ENCODE measurements at places on chromosomes 2 and 18. TPM values are rescaled to one million over a fixed set of nuclear protein-coding genes. Genes with fewer than 3 reads are reported as not detected.

SP140 gene
- 88.7 TPM for total RNA-seq

- DNase-seq = no peak
These were observed 826.2 kb upstream of the DDX18 start for GRCh38 chr2:116988303-116988702.

DNA sequence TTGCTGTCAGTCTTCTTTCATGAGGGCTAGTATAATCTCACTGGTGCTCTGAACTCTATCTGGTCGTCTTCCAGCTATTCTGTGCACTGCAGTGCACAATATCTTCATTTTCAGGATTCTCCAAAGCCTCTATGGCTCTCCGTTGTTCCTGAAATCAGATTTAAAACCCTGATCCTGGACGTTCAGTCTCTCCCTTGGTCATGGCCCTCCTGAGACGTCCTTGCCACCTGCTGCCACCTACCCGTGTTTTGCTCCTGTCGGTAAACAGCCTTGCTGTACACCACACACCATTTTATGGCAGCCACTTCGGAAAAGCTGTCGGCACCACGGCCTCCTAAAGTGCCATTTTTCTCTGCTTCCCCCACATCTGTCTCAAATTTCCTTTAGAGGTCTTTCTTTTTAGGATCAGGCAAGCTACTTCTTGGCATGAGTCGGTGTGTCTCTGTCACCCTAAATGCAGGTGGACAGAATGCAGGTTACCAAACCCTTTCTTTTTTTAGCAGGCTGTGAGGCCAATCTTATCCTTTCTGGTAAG is 170.0 kb downstream of the HRH4 start:
- DNase-seq = no peak

PROC gene
- not detected for total RNA-seq

CD226 gene
- 51.4 TPM for total RNA-seq

GPR35 gene
- total RNA-seq = 25.3 TPM

- DNase-seq = peak; percentile 73
These were observed 941 bp downstream of the ZAP70 start for GRCh38 chr2:97714084-97714949.

L3MBTL4 gene
- 13.4 TPM for total RNA-seq

GRCh38 chr18:68436485-68436884 is 278.4 kb downstream of the TMX3 start:
- no peak for DNase-seq

DNA sequence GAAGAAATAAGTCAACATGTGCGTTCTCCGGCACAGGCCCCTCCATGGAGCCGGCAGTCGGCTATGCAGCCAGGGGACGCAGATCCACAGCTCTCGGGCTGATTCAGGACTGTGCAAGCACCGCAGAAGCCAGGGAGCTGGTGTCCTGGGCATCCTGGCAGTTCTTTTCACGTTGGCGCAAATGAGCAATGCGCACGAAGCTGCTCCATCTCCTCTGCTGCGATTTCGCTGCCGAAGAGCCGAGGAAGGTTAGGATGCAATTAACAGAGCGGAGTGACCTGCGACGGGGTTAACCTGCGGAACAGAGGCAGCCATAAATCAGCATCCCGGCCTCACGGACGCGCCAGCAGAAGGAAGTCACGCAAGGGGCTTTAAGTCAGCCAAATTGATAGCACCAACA is 107.1 kb upstream of the POU3F3 start:
- DNase-seq = no peak

DNA sequence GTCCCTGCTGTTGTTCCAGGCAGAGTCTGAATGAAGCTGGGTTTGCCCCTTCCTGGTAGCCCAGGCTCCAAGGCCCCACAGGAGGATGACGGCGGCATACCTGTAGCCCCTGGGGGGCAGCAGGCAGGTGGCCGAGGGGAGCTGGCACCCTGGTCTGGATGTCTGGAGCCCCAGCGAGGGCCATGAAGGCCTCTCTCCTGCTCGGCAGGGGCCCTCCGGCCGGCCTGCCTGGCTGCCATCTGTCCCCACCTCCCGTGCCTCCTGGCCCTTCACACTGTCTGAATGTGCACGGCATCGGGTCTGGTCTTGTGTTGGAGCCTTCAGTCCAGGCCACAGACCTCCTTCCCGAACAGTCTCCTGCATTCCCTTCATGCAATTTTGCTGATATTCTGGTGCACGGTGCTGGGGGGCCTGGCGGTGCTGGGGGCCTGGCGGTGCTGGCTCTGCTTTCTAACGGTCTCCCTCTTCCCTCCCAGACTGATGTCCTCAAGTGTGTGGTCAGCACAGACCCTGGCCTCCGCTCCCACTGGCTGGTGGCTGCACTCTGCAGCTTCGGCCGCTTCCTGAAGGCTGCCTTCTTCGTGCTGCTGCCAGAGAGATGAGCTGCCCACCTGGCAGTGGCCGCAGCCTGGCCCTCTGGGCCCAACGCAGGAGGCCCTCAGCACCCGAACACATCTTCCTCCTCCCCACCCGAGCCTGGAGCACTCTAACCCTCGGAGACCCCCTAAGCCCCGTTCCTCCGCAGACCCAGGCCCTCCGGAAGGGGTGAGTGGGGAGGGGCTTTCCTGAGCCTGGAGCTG is 13.5 kb downstream of the BOK start:
- DNase-seq = peak; percentile 54

NCL gene
- total RNA-seq = 336 TPM

DNA sequence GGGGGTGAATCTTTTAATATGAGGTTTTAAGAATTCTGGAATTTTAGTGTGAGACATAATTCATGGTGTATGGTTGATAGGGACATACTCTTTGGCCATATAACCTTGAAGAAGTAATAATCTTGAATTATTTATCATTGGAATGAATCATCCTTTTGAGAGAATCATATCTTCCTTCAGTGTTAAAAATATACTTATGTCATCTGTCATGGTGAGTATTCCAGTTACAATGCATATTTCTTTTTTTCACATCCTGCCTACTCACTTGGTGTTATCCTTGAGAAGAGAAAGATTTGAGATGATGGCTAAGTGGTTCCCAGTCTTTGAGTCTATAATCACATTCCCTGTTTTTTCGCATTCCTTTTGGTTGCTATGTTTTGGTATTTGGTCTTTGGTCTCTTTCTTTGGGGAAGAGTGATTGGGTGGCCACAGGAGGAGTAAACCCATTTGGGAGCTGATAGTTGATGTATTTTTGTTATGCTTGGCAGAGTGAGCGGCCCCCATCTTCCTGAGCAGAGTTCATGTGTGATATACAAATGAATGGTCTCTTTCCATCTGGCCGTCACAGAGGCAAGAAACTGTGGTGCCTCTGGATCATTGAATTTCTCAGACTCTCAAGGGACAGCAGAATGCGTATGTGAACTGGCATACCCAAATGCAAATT is 21.6 kb downstream of the ASAP2 start:
- DNase-seq = no peak

DNA sequence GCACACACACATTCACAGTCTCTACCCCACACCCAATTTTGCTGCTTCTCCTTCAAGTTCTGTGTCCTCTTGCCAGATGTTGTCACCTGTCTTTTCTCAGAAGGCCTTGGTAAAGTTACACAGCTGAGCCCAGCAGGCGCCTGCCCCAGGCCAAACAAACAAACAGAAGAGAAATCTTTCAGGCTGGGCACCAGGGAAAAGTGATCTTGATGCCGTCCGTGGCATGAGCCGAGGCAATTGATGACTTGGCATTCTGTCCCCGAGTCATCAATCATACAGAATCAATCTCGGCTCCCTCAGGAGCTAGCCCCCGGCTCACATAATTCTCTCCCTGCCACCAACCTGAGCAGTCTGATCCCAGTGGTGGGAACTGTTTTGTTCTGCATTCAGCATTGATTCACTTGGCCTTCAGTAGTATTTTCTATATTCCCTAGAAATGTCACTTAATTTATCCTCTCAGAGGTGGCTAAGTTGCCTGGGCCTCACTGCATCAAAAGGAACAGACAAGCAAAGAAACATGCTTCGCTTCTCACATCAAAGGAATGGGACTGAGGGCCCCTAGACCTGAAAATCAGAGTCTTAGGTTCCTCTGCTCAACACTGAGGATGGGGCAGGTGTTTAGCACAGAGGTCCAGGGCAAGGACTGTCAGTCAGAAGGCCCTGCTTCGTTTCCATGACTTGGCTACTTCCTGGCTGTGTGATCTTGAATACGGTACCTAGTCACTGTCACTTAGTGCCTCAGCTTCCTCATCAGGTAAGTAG is 278.8 kb upstream of the CELF4 start:
- no peak for DNase-seq

- no peak for DNase-seq
These were observed 48.5 kb downstream of the RTN4 start for GRCh38 chr2:55001716-55002115.

- DNase-seq = no peak
These were observed 510.9 kb downstream of the PARD3B start for GRCh38 chr2:205056151-205056561.

- DNase-seq = peak; percentile 98
These were observed at the start of gene MTERF4 for GRCh38 chr2:241102239-241102803. Gene MTERF4, minus strand, starts transcription at chr2:241102287. Its CDS starts 14 bp downstream, at chr2:241102273.

HNRNPA3 gene
- 93.9 TPM for total RNA-seq

DNA sequence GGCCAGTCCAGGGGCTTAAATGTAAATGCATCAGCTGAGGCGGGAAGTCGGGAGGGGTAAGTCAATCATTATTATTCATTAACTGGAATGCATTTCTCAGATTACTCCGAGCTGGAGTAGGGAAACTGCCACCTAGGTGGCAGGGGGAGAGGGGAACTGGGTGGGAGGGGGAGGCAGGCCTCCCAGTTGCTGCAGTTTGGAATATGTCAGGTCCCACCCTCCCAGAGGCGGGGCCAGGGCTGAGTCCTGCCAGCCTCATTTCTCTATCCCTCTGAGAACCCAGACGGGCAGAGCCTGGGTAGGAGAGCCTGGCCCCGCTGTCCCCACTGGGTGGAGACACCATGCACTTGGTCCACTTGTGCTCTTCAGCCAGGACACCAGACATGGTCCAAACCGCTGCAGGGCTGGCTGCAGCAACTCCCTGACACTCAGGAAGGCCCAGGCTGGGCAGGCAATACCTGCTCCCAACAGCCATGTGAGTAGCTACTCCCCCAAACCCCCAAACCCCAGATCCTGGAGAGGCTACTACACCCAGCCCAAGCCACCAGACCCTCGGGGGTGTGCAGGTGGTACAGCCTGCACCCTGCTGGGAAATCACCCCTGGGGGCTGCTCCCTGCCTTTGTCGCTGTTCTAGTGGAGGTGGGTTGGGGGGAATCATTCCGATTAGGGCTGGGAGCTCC is at the start of gene GPBAR1:
TSS of gene GPBAR1 (plus strand) at position 274 of the 681 bp plus-strand sequence. CDS start 1,710 bp downstream, outside the sequence.
- DNase-seq = no peak

- no peak for DNase-seq
These were observed 210.3 kb downstream of the CLIP4 start for GRCh38 chr2:29325544-29325943.

- no peak for DNase-seq
These were observed 135.3 kb upstream of the SLC1A4 start for GRCh38 chr2:64853894-64854293.

GRCh38 chr18:66005831-66006588 is 255.2 kb downstream of the CDH7 start:
- peak; percentile 62 for DNase-seq

DNA sequence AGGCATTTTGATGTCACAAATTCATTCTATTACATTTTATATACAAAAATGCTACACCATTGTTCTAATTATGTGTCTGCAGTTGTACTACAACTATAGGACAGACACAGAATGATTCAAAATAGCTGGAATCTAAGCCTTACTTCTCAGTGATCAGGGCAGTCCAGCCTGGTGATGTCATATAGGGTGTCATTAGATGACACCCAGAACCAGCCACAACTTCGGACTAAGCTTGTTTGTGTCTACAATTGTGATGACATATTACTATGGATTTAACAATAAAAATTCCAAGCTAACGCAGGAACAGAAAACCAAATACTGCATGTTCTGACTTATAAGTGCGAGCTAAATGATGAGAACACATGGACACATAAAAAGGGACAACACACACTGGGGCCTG is 31.0 kb downstream of the M1AP start:
- no peak for DNase-seq

- DNase-seq = no peak
These were observed 15.2 kb downstream of the MMADHC start for GRCh38 chr2:149572102-149572953.

DNA sequence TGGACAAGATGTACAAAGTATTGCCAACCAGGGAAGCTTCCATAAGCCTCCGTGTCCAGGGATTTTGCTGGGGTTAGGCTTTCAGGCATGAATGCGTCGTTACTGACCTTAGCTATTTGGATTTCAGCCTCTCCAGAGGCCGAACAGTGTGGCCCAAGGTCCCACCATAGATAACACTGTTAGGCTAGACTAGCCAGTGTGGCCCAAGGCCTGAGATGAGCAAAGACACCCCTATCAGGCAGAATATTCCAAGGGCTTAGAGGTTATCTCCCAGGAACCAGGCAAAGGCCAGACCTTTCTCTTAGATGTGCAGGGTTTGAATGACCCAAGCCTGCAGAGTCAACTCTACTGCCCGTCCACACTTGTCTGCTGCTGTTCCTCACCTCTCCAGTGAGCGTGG is 131.7 kb upstream of the NDUFV2 start:
- no peak for DNase-seq

DNA sequence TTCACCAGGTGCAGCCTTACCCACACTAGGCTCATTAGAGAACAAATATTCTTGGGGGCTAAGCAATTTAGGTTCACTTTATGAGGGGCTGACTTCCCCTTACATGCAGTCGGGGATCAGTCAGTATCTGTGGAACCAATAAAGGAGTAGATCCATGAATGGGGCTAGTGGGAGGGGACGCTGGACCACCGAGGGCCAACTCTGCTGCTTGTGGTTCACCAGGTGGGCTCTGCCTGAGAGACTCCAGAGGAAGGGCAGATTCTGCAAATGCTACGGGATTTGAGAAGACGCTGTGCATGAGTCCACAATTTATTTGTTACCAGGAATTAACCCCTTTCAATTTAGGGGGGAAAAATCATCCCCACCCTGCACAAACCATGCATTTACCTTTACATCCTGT is 15.9 kb upstream of the HAAO start:
- DNase-seq = no peak

TMEFF2 gene
- total RNA-seq = not detected

DNA sequence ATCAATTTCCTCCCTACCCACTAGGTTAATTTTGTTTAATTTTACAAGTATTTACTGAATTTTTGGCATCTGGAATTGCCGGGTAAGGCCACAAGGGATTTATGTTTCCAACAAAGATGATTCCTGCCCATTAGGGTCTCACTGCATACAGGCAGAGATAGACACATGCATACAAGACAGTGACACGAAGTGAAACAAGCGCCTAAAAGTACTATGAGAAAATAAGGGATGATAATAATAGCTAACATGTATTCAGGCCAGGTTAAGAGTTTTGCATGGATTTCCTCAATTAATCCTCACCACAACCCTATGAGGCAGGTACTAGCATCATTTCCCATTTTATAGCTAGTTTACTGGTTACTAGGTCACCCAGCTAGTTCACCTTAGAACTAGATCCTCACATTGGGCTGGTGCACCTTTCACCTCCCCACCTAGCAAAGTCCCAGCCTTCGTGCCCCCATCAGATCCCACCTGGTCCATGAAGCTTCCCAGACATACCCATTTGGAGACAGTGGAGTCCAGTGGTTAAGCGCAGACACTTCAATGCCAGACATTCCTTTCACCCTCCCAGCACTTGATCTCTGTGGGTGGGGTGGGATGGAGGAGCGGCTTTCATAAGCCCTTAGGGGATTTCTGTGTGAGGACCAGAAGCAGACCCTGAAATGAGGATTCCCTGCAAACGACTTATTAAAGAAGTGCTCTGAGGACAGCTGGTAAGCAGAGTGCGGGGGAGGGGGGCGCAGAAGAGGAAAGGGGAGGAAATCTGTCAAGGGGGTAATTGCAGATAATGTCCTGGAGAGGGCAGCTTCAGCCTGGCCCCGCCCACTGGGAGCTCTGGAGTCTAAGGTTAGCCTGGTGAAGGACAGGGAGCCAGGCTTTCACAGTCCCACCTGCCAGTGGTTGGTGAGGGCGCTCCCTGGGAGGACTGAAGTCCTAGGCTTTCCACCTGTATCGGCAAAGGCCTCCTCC is 5.8 kb upstream of the DGUOK start:
- DNase-seq = peak; percentile 80

STAT4 gene
- 22.0 TPM for total RNA-seq
